ENCODE measurements at places on chromosomes 16 and 17.
A peak's percentile ranks its signal among the peaks of the same experiment; 100 is the strongest.

- no peak for DNase-seq
These were observed 10.4 kb downstream of the CHMP6 start for GRCh38 chr17:81002013-81002384.

DNA sequence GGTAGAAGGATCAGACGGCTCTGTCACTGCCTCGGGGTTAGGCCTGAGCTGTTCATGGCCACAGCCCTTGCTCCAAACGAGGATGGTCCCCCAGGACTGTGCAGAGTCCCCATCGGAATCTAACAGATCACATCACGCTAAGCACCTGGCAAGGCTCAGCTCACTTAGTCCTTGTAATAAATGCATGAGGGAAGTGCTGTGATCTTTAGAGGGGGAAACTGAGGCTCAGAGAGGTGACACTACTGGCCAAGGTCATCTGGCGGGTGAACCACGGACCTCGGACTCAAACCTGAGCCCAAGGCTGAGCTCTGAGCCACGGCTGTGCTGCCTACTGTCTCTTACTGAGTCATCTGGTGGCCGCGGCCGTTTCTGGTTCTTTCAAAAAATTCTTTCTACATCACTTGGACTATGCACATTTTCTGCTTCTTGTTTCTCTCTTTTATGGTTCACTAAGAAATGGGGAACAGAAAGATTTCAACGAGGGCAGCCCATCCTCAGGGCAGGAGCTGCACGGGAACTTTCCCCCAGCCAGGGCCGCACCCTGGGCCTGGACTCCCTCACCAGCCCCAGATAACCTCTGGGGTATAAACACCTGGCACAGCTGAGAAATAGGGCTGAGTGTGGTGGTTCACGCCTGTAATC lies 55.6 kb downstream of the COTL1 start:
- DNase-seq = no peak

GRCh38 chr16:75420987-75421819 lies 12.1 kb downstream of the CFDP1 start:
- peak; percentile 21 for DNase-seq

DNA sequence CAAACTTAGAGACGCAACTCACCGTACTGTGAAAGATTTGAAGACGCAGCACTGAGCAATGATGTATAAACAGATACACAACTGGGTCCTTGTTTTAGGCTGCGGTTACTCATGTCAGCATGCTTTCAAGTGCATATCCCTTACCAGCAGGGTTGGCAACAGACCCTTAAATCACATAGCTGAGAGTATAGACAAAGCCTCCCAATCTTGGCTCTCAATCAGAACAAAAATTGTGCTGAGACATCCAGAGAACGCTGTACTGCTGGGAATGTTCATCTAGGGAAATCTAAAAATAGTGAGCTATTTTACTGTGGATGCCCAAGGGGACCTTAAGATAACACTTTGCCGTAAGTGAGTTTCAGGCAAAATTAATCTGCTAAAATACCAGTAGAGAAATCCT lies 84.4 kb upstream of the NUDT7 start:
- DNase-seq = no peak

GRCh38 chr17:7479213-7480088 lies at the start of gene ZBTB4:
Gene ZBTB4, minus strand, starts transcription at chr17:7479631. Its CDS starts 12,830 bp downstream, at chr17:7466801.
- no peak for DNase-seq

GRCh38 chr16:65666132-65666941 lies 544.5 kb upstream of the CDH11 start:
- no peak for DNase-seq

DNA sequence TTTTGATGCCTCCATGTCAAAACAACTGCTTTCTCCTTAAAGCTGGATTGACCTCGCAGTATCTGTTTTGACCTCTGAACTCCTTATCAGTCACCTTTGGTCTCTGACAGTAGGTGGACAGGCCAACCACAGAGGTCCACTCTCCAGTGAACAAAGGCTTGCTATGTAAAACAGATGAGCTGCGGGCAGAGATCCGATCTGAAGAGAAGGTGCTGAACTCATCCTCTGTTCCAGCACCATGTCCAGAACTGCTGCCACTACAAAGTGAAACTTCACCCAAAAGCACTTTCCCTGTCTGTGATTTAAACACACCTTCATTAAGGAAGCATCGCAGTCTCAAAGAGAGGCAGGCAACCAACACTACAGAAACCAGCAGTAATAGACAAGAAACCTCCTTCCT lies 117.3 kb upstream of the CORO6 start:
- DNase-seq = no peak

- DNase-seq = no peak
These were observed 460.2 kb upstream of the C16orf82 start for GRCh38 chr16:26606381-26607150.

DNA sequence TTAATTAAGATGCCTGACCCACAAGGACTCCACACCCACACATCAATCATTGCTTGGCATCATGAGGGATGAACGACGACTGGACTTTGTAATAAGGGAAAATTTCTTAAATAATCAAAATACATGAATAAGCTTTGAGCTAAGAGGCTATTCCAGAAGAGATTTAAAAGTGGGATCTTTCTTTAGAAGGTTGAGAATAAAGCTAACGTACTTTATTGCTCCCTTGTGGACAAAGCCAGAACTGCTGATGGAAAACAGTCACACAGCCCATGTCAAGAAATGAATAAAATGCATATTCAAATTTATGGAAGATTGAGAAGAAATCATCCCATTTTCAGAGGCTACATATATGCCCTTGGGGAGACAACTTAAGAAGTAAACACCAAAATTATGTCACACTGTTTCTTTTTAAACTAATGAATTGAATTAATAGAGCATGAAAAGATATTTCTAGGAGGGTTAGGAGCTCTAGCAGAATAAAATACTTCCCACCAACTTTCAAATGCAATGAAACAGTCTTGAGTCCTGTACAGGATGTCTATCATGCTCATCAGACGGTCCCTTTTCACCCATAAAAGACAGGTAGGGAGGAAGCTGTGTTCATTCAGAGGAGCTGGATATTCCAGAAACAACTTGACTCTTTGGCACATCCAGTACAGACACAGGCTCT lies 60.2 kb upstream of the PHOSPHO1 start:
- DNase-seq = no peak

- DNase-seq = no peak
These were observed 363.9 kb downstream of the SEC14L1 start for GRCh38 chr17:77504652-77505155.

DNA sequence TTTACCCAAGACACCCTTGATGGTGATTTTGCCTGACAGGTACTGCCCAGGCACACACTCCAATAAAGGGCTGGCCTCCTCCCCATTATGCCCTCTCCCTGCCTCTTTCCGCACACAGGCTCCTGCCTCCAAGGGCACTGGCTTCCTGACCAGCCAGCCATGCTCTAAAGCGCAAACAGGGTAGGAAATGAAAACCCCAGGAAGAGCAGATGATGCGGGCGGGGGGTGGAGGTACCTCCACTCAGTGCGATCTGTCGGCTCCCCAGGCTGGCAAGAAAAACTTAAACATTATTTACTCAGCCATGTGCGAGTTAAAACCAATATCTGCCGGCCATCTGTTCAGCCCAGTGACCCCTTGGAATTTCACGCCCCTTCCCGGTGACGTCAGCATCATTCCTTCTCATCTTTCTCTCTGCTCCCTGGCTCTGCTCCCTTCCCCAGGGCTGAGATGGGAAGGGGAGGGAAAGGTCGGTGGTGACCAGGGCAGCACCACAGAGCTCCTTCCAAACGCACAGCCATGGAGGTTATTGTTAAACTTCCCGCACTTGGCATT lies 262.5 kb downstream of the CBLN1 start:
- no peak for DNase-seq

GRCh38 chr17:1729966-1730325 lies 5.4 kb downstream of the WDR81 start:
- no peak for DNase-seq

DNA sequence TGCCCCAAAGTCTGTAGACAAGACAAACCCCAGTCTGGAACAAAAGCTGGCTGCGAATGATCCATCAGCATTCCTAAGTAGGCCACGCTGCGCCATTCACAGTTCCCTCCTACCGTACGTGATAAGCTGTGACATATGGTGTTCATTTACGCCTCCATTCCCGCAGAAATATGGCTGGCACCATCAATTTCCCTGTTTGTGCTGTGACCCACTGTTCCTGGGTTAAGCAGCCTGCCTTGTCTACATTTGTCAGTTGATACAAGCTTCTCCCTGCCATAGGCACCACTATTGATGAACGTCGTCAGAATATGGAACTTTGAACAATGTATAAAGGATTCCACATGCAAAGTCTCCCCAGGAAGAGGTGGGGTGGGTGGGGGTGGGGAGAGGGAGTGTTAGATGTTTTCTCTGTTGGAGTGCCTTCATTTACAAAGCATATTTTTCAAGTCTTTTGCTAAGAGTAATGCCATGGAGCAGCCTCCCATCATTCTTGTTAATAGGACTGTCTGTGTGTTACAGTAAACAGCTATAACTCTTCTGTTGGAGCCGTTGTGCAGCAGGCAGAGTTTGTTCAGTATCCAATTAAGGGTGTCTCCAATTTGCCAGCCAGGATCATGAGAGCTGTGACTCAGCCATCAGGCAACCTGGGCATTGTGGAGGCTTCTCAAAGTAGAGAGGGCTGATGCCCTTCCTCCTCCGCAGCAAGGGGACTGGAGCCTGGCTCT lies 294.6 kb downstream of the TMEM114 start:
- DNase-seq = no peak

DNA sequence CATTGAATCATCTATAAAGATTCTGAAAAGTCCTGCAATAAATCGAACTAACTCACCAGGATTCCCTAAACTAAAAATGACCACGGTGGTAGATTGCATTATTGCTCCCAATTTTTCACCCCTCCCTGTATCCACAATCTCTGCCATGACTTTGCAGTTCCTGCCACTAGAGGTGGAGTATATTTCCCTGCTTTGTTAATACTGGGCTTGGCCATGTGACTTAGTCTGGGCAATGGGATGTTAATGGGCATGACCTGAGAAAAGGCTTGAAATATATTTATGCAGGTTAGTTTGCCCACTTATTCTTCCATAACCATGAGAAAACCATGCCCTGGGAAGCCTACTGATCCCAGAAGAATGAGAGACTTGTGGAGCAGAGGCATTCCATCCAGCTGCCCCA lies 59.1 kb downstream of the NOG start:
- DNase-seq = no peak

DNA sequence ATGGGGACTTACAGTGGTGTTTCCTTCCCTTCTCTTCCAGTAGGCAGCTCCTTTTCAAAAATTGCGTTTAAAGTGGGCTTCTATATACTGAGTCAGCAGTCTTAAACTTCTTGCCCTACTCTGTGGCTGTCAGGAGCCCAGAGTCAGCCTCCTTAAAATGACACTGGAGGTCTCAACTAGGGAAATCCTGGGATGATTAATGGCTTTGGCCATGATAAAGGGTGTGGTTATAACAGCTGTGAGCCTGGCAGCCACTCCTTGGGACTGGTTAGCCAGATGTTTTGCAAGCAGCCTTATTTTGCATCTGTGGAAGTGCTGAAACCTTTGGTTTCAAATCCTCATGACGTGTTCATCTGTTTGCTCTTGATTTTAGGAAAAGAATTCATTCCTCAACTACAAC lies 25.0 kb downstream of the TAC4 start:
- DNase-seq = no peak

- no peak for DNase-seq
These were observed 277.5 kb upstream of the DYNLRB2 start for GRCh38 chr16:80263181-80263823.

GRCh38 chr16:88315543-88316105 lies 67.1 kb upstream of the ZNF469 start:
- DNase-seq = no peak

GRCh38 chr17:31967648-31968047 lies 30.8 kb downstream of the SUZ12 start:
- no peak for DNase-seq

DNA sequence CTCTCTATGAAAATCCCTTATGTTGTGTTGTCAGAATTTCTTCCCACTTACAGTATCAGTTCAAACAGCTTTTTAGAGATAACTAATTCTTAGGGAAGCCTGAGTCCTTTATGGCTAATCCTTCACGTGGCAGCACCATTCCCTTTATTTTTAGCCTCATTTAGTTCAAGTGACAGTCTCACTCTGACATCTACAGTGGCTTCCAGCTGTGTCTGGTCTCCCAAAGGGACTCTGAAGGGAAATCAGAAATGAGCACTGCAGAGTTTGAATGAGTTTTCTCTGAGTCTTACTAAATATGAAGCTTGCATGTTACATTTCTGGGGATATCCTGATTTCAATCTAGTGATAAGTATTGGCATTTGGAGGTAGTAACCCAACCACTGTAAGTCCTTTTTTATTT lies 1104.1 kb downstream of the CDH11 start:
- no peak for DNase-seq

DNA sequence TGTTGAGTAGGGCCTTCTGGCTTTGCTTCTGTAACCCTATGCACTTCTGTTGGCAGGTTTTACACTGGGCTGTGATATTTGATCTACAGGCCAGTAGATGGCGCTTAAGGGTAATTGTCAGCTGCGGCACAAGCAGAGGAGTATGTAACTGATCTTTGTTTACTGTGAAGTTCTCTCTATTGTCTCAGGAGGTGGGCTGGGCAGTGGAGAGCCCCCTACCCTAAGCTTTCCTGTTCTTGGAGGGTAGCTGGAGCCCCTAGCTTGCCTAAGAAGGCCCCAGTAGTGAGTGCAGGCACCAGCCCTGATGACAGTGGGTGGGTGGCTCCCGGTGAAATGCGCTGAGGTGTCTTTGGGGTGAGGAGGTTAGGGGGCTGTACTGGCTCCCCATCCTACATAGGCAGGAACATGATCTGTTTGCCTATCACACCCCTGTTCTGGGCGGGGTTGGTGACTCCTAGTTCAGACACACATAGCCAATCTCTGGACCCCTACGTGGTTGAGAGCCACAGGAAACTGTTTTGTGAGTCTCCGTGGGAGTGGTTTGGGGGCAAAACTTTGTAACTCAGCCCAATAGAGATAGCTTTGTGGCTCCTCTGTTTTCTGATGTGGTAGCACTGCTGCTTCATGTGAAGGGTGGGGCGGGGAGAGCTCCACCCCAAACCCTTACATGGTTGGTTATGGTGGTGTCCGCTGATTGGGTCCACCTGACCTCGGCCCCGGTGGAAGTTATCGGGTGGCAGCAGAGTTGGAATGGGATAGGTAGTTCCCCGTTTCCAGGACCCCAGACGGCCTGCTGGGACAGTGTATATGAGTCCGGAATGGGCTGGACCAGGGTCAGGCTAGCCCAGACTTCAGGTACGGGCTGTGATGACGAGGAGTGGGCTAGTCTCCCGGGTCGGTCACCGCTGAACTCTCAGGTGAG lies 60.4 kb downstream of the SLFN11 start:
- no peak for DNase-seq

DNA sequence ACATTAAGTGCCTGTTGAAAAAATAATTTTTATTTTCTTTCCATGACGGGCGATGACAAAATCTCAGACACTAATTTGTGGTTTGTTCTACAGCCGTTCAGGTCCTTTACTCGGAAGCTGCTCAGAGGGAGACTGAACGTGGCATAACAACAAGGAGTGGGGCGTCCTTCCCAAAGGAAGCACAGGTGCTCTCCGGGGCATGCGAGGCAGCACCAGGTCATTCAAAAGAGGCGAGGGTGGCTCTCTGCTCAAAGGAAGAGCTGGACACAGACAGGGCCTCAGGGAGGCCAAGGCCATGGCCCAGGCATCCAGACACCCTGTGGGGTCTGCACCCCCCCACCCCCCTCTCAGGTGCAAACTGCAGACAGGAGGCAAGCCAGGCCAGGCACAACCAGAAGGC lies 16.2 kb downstream of the UNKL start:
- DNase-seq = no peak

- DNase-seq = no peak
These were observed 17.8 kb downstream of the CLUH start for GRCh38 chr17:2693561-2694380.

- DNase-seq = no peak
These were observed 45.0 kb downstream of the SRCIN1 start for GRCh38 chr17:38560503-38561318.

- no peak for DNase-seq
These were observed 78.7 kb upstream of the LGALS9 start for GRCh38 chr17:27552276-27552732.

- DNase-seq = peak; percentile 30
These were observed at the start of gene CDYL2 for GRCh38 chr16:80804526-80805383. Gene CDYL2, minus strand, starts transcription at chr16:80804598. Its CDS starts 425 bp downstream, at chr16:80804173.
